ENCODE measurements at places on chromosomes 7 and 10.
A peak's percentile ranks its signal among the peaks of the same experiment; 100 is the strongest.

DNA sequence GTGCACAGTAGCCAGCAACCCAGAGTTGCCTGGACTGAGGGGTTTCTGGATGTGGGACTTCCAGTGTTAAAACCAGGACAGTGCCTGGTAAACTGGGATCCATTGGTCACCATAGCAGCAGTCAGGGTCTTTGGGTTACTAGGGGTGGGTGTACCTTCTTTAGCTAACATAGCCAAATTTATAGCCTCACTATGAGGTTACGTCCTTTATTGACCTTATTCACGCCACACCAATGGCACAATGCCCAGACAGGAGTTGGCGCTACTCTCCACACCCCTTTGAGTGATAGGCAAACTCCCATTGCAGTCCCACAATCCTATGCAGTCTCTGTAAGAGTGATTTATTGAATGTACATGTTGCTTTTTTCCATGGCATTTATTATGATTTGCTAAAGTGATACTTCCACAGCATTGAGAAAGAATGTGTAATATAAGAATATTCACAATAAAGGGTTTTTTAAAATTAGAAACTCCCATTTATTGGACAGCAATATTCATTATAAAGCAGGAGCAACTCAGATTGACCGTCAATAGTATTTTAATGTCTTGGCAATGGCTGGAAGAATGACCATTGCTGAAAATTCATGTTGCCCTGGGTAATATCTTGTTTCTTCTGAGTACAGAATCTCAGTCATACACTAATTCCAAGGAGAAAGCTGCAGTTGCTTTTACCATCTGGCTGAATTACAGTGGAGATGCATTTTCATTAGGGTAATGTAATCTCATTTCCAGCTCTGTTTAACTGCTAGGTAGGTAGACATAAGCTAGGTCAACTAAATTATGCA, 26.1 kb downstream of the IFIT5 start:
- DNase-seq: no peak

GRCh38 chr10:122656308-122656705, 43.3 kb downstream of the C10orf120 start:
- DNase-seq: no peak

DNA sequence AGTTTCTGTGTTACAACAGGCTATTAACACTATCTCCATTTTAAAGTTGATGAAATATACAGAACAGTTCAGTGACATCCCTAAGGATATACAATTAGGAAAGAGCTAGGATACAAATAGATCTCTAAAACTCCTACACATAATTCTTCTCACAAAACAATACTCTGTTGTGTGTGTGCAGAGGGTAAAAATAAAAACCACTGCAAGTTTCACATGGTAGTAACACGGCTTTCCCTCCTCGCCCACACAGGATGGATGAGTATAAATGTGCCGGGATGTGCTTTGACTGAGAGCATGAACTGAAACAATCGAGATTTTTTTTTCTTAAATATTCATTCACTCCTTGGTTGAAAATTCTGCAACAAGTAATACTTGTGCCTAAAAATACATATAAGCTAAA, 131.5 kb upstream of the C1QL3 start:
- DNase-seq: no peak

DNA sequence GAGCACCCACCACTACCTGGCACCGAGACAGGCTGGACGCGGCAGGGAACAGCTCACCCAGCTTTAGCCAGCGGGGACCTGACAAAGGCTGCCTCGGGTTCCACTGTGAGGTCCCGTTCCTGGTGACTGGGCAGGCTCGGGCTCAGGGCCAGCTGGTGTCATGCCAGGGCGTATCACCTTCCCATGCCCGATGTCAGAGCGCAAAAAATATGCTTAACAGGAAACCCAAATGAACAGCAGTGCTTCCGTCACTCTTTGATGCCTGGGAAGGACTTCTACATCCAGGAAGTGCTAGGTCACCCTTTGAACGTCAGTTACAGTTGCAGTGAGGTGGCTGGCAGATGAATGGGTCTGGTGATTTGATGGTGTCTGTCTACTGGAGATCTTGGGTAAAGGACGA, 106.0 kb downstream of the ADARB2 start:
- no peak for DNase-seq

DNA sequence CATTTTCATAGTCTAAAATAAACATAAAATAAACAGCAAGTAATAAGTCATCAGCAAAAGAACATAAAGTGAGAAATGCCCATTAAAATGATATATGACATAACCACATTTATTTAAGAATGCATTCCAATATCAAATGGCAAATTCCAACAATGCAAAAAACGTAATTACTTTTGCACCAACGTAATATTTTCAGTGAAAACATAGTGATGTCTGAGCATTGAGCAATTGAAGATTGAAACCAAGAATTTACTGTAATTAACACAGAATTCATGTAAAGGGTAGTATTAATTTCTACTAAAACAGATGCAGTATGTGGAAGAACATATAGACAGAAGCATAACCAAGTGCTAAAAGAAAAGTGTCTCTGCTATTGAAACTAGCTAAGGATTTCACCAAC, 123.0 kb upstream of the TNS3 start:
- no peak for DNase-seq

DNA sequence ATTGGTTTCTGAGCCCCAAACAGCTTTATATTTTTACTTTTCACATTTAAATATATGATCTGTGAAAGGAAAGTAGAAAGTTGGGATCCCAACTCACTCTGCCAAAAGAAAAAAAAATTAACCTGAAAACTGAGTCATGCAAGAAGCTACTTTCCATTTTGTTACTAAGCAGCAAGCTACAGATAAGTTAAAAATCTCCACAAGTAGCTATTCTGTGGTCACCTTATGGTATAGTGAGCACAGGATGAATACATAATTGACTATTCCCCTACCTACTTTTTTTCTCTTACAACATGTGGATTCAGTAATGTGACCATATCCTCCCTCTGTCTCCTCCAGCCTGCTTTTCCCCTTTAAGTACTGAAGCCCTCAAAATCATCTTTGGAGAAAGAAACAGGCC, 30.3 kb upstream of the CREB3L2 start:
- no peak for DNase-seq

DNA sequence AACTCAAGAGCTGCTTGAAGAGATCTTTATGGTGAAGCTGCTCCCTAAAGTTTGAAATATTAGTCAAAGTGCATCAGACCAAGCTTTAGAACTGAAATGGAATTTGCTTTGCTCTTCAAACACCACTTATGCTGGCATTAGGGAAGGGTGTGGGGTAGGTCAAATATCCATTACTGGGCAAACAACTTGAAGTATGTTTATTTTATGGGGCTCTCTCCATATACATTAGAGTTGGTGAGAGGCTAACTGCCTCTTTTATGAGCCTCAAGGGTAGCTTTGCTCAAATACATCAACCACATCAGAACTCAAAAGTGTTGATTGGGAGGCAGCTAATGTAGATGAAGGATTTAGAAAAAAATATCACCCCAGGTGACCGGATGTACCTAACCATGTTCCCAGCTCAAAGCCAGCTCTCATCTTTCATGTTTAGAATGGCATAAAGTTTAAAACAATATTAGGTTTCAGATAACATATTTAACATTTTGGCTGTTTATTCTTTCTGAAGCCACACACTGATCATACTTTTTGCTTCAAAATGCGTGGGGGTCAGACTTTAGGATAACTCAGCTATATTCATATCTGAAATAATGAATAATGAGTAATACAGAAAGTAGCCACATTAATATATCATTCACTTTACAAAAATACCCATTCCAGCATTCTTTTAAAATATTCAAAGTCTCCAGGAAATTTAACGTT, 318.6 kb downstream of the PTEN start:
- DNase-seq: no peak

GRCh38 chr10:79393924-79394610, 46.8 kb downstream of the PPIF start:
- DNase-seq: no peak

DNA sequence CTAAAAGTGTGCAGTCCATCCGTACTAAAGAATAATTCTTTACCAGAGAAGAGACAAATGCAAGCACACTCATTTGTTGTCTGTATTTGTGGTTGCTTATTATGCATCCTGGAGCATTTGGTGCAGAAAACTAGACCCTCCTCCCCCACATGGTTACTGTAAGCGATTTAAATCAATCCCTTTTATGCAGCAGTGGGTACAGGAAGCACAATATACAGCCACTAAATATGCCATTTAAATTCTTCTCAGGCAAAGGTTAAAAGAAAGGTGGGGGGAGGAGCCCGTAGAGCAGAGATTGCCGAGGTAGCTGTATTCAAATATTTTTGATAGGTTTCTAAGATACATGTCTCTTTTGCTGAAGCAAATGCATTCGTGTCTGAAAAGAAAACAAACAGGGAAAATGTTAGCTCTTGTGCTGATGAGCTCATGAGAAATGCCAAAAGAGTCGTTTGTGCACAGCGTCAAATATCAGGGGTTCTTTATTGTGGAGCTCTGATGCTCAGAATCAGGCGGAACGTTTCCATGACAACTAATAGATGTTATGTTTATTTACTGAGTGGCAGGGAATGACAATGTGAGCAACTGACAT, 131.3 kb upstream of the NPVF start:
- no peak for DNase-seq

GRCh38 chr7:109497053-109497452, 927.4 kb downstream of the DNAJB9 start:
- DNase-seq: no peak

DNA sequence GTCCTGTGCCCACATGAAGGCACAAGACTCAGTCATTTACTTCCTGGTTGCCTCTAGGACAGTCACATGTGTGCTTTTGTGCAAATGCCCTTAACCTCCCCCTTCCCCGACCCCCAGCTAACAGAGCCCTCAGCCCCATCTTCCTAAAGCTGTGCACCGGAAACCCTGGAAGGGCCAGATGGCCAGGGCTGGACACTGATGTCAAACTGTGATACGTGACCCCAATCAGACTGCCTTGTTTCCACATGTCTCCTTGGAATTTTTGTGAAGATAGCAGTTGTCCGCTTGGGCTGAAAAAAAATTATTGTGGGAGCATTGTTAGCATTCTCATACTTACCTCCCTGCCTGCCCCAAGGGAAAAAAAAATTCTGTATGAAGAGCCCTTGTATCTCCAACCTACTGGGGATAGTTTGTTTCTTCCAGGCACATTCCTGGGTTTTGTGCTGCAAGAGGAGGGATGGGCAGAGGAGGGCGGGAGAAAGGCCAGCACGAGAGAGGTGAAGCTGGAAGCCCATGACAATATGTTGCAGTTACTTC, 17.0 kb upstream of the ADAM12 start:
- no peak for DNase-seq

DNA sequence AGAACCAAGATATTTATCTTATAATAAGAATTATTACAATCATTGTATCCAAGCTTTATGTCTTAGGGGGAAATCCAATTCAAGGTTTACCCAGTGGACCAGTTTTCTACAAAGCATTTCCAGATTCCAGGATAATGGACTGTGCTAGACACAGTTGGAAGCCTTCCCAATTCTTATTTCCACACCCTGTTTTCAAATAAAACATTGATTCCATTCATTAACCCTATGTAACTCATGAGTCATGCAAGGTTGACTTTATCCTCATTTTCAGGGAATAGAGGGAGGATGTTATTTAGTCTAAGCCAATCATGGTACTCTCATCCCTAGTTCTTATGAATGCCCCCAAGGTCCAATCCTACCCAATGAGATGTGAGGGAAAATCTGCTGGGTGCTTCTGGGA, 145.7 kb downstream of the RNLS start:
- no peak for DNase-seq

GRCh38 chr7:150351587-150352194, 10.3 kb upstream of the RARRES2 start:
- no peak for DNase-seq

DNA sequence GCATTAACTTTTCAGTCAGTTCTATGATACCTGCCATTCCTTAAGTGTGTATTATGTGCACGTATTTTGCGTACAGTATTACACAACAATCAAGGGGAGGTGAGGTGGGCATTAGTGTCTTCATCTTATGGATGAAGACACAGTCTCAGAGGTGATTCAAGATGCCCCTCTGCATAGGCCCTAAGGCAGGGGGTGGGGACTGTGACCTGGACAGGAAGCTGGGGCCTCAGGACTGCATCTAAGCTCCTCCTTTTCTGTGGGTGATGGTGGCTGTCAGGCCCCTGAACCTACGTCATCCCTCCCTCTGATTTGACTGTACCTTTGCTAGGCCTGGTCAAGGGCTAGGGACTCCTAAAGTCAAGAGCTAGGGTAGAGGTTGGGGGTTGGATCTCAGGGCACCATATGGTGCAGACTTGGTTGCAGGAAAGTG, 38.9 kb downstream of the HK1 start:
- DNase-seq: no peak

DNA sequence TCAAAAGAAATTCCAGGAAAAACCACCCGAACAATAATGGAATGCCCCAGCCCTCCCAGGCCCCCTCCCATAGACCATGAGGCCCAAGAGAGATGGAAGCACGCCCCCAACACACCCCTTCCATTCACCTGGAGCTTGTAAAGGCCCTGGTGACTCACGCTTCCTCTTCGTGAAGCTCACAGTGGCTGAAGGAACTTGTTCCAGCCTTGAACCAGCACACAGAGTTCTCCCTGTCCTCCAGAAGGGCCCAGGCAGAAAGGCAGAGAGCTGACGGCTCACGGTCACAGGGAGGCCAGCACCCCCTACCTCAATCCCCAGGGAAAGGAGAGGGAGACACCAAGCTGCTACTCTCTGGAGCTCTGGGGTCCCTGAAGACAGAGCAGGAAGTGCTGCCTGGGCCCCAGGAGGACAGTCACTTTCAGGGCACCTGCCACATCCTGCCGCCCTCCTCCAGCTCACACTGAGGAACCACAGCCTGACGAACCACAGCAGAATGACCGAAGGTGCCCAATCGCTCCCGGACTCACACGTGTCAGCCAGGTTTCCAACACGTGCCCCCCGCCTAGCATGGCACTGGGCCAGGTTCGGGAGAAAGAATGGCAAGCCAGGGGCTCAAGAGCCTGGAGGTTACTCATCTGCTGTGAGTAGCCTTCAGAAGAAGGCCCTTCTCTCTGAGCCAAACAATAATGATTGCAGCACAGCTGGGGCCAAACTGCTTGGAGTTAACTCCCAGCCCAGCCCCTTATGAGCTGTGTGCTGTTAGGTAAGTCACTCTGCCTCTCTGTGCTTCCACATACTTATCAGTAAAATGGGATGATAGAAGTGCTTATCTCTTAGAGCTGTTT, 52.8 kb downstream of the DLG5 start:
- DNase-seq: peak; percentile 17

DNA sequence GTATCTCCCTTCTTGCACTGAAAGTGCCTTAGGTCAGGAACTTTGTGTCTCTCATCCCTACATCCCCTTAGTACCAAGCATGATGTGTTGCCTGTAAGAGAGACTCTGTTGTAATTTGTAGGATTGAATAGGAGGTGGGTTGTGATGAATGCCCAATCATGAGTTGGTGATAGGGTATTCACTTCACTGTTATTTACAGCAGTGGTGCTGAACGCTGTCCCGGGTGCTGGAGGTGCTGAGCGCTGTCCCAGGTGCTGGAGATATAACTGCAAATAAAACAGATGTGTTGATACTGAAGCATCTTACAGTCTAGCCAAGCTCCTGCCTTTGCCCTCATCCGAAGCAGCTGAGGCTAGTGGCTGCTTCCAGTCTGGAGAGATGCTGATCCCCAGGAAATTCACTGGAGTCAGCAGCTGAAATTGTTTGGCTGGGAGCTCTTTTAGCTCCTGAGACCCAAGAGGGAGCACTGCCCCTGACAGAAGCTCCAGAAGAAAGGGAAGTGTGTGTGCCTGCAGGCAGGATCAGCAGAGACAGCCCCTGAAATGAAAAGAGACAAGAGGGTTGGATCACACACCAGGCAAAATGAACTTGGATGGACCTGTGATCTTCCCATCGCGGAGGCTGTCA, 183.4 kb downstream of the SORCS3 start:
- no peak for DNase-seq
